ENCODE measurements at places on chromosomes 2 and 18.

GRCh38 chr2:207123335-207123744 lies 42.4 kb downstream of the KLF7 start:
- no peak for DNase-seq

- DNase-seq = no peak
Measured at GRCh38 chr2:26702025-26702424, 9.5 kb downstream of the KCNK3 start.

DNA sequence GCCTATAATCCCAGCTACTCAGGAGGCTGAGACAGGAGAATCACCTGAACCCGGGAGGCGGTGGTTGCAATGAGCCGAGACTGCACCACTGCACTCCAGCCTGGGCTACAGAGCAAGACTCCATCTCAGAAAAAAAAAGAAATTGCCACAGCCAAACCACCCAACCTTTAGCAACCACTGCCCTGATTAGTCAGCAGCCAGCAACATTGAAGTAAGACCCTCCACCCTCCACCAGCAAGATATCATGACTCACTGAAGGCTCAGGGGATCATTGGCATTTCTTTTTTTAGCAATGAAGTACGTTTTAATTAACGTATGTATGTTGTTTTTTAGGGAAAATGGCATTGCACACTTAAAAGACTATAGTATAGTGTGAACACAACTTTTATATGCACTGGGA lies 349.1 kb upstream of the ACVR2A start:
- no peak for DNase-seq

DNA sequence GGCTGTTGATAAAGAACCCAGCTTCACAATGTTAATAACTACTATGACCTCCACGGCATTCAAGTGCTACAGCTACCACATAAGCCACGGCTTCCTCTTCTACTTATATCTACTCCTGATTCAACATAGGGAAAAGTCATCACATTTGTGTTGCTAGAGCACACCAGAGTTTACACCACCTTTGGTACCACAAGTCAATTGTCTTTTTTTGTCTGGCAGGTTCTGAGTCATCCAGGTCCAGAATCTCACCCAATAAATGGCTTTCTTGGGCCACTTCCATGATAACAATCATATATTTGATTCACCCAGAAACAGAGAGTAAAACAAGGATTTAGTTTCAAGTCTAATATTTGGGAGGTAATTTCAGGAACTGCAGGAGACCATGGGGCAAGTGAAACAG lies 480.2 kb downstream of the TMX3 start:
- DNase-seq = no peak
